ENCODE measurements at places on chromosomes 16 and 17.

DNA sequence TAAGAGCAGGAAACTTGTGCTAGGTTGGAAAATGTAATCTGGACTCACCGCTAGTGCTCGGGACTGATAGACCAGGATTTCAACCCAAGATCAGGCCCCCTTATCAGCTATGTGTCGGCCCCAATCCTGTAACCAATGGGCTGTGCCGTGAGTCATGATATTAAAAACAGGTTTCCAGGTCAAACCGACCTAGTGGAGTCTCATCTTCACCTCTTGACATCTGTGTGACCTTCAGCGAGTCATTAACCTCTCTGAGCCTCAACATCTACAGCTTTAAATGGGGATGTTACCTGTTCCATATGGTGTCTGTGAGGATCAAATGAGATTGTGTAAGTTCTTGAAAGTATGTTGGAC is 512 bp downstream of the PMM2 start:
- DNase-seq: no peak

DNA sequence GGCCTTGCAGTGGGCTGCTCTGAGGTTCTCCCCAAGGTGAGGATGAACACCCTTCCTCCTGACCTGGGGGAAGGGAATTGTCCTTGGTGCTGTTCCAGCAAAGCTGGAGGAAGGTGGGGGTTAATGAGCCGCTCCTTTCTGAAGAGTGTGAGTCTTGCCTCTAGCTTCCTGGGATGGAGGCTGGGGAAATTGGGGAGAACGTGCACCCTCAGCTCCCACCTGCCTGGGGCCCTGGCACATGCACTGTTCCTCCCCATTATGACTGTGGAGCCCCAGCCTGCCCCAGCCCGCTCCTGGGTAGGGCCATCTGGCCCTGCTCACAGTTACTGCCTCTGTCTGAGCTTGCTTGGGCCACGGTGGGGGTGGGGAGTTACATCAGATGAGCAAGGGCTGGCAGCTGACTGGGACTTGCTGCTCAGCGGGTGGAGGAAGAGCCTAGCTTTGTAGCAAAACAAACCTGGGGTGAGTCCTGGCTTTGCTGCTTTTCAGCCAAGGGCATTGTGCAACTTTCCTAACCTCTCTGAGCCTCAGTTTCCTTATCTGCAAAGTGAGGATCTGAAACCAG is 11.1 kb downstream of the TNS4 start:
- no peak for DNase-seq

- no peak for DNase-seq
These were observed 1121.9 kb downstream of the CDH8 start for GRCh38 chr16:60914334-60914733.

DNA sequence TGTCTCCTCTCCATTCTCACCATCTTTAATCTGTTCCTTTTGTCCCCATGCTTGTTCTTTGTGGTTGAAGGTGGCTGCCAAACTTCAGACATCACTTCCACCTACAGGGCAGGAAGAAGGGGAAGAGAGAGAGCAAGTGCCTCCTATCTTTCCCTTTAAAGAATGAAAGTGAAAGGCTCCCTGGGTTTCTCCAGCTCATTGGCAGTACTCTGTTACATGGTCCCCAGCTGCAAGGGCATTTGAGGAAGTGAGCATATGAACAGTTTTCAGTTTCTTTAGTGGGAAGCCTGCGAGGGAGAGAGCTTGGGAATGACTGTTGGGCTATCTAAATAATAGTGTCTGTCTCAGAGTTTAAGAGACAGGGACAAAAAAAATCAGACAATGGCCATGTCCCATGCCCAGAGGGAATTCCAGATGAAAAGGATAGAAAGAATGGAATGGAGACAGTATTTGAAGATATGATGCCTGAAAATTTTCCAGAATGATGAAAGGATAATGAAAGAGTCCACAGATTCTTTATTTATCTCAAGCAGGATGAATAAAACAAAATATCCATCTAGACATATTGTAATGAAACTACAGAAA is 159.9 kb downstream of the LGALS9B start:
- no peak for DNase-seq

- peak; percentile 98 for DNase-seq
These were observed 24.4 kb downstream of the SREBF1 start for GRCh38 chr17:17812211-17813054.

Measured in 8988T (cell line).